ENCODE measurements at places on chromosomes 1 and 21.

DNA sequence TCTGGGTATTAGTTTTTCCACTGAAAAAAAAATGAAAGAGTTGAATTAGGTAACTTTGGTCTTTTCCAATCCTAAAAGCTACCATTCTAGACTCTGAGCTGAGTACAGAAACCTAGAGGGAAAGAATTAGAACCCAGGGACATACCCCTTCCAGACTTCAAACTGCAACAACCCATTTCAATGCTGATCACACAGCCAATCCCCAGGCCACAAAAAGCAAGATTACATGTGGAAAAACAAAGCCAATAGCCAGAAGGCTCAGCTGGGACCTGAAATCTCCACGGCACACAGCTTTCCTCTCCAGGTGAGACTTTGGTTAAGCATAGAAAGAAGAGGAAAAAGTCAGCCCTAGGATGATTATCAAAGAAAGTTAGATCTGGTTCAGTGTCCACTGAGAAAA is 88.8 kb downstream of the JAK1 start:
- H3K36me3 ChIP-seq, result peaks cover 45% of the 10 kb centered on the region
- no peak for DNase-seq

DNA sequence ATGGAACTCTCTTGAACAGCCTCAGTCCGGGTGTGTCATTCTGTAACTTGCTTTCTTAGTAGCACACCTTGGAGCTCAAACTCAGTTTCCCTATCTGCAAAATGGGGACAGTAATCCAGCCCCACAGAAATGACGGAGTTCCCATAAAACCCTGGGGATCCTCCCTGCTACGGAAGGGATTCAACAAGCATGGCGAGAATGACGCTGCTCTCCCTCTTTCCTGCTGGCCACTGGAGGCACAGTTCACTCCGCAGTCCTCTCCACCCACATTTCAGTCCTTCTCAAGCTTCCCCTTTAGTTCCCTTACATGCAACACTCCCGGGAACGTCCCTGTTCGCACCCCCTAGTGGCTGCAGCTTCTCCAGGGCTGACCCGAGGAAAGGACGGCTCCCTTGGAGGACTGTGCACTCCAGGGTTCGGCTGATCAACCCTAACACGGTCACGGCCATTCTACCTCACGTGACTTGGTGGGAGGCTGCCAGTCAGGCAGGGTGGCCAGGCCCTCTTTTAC is 20.6 kb downstream of the RUNX3 start:
- peaks cover 64% of the 10 kb centered on the region for H3K4me1 ChIP-seq
- no peak for DNase-seq
- peaks cover 64% of the 10 kb centered on the region for H3K36me3 ChIP-seq
- H3K27me3 ChIP-seq, result no peaks in the 10 kb centered on the region
- H3K4me3 ChIP-seq, result no peak overlapping the region

DNA sequence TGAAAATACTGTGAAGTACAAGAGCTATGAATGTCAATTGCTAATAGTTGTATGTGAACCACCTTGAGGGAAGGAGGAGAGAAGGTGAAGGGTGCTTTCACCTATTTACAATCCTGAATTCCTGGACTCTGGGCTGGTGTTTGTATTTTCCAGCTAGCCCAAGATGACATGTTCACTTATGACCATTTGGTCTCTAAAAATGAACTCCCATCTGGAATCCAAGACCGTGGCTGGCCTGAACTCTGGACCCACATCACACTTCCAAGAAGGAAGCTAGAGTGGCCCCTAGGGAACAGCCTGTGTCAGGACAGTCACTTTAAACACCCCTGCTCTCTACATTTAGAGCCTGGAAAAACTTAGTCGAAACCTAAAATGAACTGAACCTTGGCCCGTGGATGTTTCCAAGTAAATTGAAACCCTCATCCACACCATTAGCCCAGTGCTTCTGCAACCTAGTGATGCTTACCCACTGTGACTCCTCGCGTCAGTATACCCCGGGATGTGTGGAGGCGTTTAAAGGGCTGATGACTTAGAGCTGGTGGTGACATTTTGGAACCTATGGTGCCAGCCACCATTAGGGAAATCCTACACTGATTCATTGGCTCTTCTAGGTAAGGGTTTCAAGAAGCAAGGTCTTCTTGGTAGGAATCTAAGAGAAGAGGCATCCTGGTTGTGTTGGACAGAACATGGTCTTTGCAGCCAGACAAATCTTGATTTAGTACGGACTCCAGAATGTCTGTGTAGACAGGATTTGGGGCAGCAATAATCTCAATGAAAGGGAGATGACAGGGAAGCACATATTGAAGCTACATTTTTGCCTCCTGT is 171.5 kb upstream of the IRF2BP2 start:
- no peaks in the 10 kb centered on the region for H3K27me3 ChIP-seq
- H3K36me3 ChIP-seq, result no peaks in the 10 kb centered on the region
- no peak overlapping the region for H3K27ac ChIP-seq
- H3K4me3 ChIP-seq, result no peak overlapping the region
- DNase-seq, result peak; percentile 41
- H3K4me1 ChIP-seq, result no peaks in the 10 kb centered on the region

- no peak overlapping the region for H3K27ac ChIP-seq
- H3K4me3 ChIP-seq, result no peak overlapping the region
- H3K36me3 ChIP-seq, result peaks cover 11% of the 10 kb centered on the region
- H3K27me3 ChIP-seq, result no peaks in the 10 kb centered on the region
- no peak for DNase-seq
Observed at GRCh38 chr1:165910764-165911421, 83.5 kb downstream of the UCK2 start.

GRCh38 chr1:34924759-34925555 is 4.5 kb downstream of the DLGAP3 start:
- H3K27ac ChIP-seq, result no peak overlapping the region
- no peak overlapping the region for H3K4me3 ChIP-seq
- H3K36me3 ChIP-seq, result no peaks in the 10 kb centered on the region
- peak; percentile 69 for DNase-seq

DNA sequence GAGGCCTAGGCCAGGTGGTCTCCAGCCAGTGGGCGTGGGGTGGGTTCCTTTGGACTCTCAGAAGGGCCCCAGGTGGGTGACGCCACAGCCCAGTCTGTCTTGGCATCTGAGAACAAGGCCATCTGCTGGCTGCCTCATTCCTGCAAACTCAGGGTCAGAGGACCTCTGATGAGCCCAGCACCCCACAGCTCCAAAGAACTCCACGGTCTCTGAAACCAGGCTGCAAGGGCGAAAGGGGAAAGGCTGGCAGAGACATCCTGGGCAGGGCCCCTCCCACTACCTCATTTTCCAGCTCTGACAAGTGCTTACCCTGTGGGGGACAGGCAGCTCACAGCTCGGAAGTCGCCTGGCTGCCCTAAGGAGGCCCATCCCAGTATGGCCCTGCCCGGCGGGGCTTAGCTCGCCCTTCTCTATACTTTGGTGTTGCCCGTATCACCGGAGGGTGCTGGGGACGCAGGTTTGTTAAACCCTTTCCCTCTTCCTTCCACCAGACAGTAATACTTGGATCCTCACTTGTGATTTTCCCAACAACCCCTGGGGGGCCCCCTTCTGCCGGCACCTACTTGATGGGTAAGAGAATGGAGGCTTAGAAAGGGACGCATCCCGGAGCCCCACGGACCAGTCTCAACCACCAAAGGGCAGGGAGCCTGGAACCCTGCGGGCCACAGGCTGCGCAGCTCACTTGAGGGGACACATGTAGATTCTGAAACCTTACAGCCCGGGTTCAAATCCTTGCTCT is 10.9 kb upstream of the EDN2 start:
- no peak overlapping the region for H3K27ac ChIP-seq
- peak; percentile 48 for DNase-seq
- peaks cover 16% of the 10 kb centered on the region for H3K27me3 ChIP-seq
- H3K4me1 ChIP-seq, result peaks cover 8% of the 10 kb centered on the region
- peak overlapping the region; percentile 59 for H3K4me3 ChIP-seq

- peaks cover 32% of the 10 kb centered on the region for H3K27me3 ChIP-seq
- DNase-seq, result no peak
Observed at GRCh38 chr1:33185541-33185940, 3.7 kb upstream of the TRIM62 start.

DNA sequence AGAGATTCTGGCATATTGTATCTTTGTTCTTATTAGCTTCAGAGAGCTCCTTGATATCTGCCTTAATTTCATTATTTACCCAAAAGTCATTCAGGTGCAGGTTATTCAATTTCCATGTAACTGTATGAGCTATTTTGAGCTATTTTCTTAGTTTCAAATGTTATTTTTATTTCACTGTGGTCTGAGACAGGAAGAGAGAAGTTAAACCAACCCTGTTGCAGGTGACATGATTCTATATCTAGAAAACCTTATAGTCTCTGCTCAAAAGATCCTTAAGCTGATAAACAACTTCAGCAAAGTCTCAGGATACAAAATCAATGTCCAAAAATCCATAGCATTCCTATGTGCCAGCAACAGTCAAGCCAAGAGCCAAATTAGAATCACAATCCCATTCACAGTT is 1644.0 kb upstream of the B3GALT2 start:
- no peaks in the 10 kb centered on the region for H3K27me3 ChIP-seq
- no peak overlapping the region for H3K4me3 ChIP-seq
- DNase-seq, result no peak
- peaks cover 3% of the 10 kb centered on the region for H3K4me1 ChIP-seq
- H3K27ac ChIP-seq, result no peak overlapping the region
- no peaks in the 10 kb centered on the region for H3K36me3 ChIP-seq
